ENCODE measurements at places on chromosomes 4 and X.

DNA sequence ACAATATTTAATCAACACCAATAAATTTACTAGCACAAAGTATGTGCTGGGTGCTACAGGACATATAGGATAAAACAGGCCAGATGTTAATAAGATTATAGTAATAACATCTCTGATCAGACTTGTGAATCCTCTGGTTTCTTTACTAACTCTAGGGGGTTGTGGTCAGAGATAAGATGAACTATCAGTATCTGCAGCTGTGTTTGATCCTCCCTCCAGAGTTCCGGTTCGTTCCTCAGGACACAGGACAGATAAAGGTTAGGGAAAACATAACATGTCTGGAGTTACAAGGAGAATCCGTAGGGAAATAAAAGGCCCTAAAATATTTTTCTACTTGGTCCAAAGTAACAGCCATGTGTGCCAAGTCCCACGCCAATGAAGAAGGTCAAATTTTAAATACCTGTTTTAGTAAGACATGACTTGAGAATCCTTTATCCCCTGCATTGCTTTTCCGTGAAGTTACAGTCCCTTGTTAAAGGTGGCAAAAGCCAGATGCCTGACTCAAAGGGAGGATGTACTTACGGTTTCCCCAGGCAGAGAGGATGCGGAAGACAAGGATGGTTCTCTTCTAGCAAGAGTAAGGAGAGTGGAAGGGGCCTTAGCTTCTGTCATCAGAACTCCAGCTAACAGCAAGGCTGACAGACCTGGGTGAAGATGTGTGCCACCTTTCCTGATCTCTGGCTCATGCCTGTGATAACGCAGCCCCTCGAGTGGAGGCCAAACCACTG, 44.4 kb downstream of the KIAA0232 start:
- DNase-seq: no peak

DNA sequence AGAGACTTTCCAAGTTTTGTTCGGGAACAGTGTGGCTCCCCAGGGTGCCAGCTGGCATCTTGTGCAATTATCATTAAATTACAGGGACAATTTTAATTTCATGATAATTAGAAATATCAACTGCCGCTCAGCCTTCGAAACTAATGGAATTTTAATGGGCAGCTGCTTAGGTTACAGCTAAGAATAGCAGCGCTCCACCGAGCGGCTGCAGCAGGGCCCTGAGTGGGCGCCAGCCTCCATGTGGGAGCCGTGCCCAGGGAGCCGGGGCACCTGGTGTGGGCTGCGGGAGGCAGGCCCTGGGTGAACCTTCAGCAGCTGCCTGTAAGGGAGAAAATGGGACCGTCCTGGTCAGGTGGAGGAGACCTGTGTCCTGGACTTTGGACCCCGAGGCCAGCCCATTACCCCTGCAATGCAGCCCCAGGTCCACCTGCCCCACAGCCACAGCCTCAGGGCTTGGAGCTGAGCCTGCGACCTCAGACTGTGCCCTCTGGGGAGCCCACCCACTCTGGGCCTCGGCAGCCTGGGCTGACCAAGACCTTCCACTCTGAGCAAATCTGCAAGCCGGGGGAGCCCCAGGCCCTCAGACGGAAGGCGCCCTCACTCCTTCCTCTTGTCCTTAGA, 21.1 kb downstream of the MSANTD1 start:
- no peak for DNase-seq

DNA sequence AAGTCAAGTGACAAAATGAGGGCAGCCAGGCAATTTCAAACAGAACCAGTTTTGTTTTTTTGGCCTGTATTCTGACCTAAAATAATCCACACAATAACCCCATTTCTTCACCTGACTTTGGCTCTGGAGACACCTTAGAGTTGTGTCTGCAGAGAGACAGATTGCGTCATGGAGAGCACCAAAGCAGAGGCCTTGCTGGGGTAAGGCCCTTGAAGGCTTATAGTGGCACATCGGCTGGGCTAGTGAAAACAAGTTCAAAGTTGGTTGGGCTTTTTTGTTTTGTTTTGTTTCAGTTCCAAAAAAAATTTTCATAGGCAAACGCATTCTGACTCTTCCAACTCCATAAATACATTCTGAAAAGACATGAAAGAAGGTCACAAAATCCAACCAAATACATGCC, 34.4 kb downstream of the PARM1 start:
- DNase-seq: no peak

- DNase-seq: no peak
Observed at GRCh38 chrX:7050271-7050670, 97.2 kb upstream of the STS start.

GRCh38 chr4:12716896-12717295, 767.2 kb downstream of the RAB28 start:
- no peak for DNase-seq

DNA sequence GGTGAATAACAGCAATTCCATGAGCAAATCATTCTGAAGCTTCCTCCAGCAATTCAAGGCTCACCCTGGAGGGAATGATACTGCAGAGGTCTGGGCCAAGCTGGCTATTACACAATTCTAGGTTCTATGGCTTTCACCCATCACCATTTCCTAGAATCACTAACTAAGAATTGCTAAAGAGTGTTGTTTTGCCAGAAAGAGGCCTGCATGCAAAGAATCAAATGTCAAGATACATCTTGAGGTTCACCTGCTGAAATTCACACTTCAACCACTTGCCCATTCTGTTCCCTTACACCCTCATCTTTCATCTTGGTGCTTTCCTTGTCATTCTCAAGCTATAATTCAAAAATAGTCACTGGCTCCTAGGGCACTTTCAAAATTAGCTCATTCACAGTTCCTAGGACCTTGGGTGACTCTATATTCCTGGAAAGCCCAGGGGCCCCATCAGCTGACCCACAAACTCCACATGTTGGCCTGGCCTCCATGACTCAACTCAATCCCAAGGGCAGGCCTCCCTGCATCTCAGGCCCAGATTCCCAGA, 7.0 kb downstream of the APBB2 start:
- no peak for DNase-seq

DNA sequence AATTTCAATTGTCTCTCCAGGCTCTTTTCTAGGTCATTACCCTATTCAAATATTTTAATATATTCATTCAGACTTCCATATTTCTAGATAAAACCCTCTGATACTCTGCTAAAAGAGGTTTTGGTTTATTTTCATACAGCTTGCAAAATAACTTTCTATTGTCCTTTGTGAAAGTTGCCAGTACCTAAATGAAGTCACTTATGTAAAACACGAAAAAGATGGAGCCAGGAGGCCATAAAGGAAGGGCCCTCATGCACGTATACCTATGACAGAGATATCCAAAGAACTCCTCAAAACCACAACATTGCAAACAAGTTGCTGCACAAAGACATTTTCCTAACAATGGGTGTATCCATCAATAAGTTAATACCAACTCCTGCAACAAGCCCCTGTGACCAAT, 25.7 kb upstream of the ELOVL6 start:
- no peak for DNase-seq

GRCh38 chr4:183158062-183158461, 59.0 kb downstream of the WWC2 start:
- DNase-seq: no peak

GRCh38 chr4:114310296-114310925, 288.2 kb upstream of the UGT8 start:
- no peak for DNase-seq

GRCh38 chr4:6269616-6270511, at the start of gene WFS1:
Gene WFS1 (plus strand): TSS chr4:6269850. CDS start chr4:6277456, 7,606 bp downstream.
- DNase-seq: peak; percentile 94

DNA sequence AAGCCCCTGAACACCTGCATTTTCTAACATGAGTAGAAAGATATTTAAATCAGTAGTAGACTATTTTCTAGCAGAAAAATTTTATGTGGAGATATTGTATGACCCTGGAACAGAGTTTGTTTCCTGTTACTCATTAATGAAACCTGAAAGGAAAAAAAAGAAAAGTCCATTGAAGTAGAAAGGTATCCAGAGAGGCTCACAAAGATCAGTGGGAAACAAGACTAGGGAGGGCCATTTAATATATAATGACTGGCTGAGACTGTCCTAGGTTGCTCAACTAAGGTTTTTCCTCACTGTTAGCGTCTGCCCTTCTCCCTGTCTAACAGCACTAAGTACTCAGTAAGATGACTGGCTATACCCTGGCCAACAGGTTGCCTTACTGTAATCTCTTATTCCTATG, 788.6 kb downstream of the GLUD2 start:
- no peak for DNase-seq

Measured in stimulated activated CD8-positive, alpha-beta memory T cell treated with anti-CD3 and anti-CD28 coated beads, Interleukin-4, amount 100 ng/mL, for 1 hour (primary cell).